ENCODE measurements at places on chromosomes 1 and 21.

DNA sequence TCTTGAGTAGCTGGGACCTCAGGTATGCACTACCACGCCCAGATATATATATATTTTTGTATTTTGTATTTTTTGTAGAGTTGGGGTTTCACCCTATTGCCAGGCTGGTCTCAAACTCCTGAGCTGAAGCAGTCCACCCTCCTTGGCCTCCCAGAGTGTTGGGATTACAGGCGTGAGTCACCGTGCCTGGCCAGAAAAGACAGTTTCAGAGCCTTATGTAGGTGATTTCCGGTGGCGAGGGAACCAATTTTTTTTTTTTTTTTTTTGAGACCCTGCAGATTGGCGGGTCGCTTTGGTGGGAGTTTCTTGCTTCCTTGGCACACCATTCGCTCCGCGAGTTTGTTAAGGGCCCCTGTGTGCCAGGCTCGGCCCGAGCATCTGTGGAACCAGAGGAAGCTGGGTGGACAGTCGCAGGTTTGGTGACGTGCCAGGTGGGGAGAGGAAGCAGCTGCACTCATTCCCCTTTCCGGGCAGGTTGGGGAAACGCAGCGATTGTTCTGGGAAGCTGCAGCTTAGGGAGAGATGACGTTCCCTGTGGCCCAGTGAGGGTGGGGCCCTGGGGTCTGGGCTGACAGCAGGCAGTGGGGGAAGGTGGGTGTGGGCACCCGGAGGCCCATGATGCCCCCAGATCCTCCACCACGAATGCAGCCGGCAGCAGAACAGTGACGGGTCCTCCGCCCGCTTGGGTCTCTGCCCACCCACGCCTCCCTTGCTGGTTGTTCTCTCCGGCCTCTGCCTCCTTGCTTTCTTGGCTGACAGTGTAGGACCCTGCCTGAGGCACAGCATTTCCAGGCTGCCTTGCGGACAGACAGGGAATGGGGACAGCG lies 25.1 kb downstream of the SPSB1 start:
- DNase-seq = no peak

DNA sequence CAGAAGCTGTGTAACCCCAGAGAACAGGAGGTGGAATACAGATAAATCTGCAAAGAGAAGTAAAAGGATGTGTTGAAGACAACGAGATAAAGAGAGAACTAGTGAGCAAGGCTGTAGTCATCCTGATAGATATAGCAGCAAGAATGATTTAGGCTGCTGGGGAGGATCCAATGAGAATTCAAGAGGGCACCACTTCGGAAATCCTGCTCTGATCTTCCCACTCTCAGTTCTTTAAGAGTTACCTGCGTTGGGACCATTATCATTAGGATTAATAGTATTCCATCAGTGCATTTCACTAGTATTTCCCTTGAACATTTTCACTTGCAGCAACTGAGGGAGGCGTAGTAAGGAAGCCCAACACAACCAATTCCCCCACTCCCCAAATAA lies at the start of gene BRINP3:
Gene BRINP3 (minus strand): TSS at position 103 of the 387 bp plus-strand sequence.
- no peak for DNase-seq

GRCh38 chr1:40397258-40397657 lies 23.7 kb downstream of the SMAP2 start:
- no peak for DNase-seq

- DNase-seq = no peak
These were observed 19.2 kb downstream of the ITGB2 start for GRCh38 chr21:44901391-44902074.

DNA sequence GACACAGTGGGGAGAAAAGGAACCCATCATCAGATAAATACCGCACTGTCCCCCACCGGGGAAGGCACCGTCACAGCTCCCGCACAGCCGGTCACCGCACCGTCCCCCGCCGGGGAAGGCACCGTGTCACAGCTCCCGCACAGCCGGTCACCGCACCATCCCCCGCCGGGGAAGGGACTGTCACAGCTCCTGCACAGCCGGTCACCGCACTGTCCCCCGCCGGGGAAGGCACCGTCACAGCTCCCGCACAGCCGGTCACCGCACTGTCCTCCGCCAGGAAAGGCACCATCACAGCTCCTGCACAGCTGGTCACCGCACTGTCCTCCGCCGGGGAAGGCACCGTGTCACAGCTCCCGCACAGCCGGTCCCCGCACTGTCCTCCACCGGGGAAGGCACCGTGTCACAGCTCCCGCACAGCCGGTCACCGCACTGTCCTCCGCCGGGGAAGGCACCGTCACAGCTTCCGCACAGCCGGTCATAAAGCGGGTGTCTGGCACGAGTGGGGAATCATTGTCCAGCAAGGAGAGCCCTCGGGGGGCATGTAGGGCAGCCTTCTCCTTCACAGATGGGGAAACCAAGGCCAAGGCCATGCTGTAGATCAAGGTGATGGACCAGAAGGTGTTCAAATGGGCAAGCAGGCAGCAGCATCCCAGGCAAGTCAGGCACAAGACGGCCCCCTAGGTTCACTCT lies 280.1 kb downstream of the NPHP4 start:
- no peak for DNase-seq

- DNase-seq = no peak
These were observed 33.3 kb downstream of the LRP8 start for GRCh38 chr1:53294567-53294966.

GRCh38 chr1:87826681-87827251 lies 498.1 kb downstream of the LMO4 start:
- DNase-seq = peak; percentile 37

DNA sequence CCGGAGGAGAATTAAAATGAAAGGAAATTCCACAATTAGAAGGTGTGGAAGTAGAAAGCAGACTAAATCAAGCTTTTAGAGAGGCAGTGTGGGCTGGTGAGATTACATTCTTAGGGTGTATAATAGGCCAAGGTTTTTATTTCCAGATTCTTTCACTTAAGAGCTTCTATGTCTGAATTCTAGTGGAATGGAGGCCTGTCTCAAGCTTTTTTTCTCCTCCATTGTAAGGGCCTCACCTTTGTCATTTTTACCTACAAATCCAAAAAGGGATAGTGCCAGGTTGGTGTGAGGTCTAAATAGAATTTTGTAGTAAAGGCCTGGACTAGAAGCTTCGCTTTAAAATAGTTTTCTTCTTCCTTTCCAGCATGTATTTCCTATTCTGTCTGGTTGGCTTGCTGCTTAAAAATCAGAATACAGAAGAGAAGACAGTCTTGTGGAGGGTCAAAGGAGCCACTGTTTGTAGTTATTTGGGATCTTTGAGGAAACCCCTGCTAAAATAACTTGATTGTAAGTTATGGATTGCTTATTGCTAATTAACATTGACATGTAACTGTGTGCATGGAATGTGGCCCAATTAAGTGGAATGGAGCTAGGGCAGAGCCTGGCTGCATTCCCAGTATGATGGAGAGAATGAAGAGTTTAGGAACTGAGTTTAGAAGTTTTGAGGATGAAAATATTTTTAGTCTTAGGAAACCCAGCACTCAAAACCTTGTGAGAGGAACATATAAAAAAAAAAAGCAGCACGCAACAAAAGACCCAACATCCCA lies 162.5 kb upstream of the B3GALT2 start:
- no peak for DNase-seq

GRCh38 chr1:240409615-240410014 lies 202.3 kb downstream of the GREM2 start:
- DNase-seq = no peak

DNA sequence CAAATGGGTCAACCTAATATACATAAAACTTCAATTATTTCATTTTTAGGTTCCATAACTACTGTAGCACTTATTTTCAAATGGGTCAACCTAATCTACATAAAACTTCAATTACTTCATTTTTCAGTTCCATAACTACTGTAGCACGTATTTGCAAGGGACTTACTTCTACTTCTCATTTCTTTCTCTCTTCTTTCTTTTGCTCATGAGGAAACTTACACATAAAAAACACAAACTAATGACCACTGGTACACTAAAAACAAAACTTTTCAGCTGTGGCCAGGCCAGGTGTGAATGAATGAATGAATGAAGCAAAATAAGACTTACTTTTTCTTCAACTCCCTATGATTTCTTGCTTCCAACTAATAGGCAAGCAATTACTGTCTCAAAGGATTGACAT lies 11.7 kb downstream of the SYDE2 start:
- DNase-seq = no peak

GRCh38 chr1:171913385-171913784 lies 72.1 kb downstream of the DNM3 start:
- no peak for DNase-seq

All from hepatic stellate cell (primary cell).